ENCODE measurements at places on chromosomes 2 and 18.

DNA sequence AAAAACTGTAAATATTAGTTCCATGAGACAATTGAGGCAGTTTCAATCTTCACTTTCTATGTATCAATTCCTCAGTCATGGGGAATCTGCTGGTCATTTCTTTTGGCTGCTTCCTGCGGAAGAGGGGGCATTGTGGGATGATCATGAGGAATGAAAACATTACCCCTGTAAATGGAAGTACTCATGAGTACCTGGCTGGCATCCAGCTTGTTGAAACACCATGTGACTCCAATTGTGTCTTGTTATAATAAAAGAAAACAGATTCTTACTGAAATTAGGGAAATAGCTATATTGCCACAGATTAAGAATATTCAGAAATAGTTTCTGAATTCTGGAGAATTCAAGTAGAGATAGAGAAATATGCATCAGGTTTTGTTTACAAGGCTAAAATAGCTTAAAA, 41.6 kb upstream of the GPR39 start:
- DNase-seq, result no peak

GRCh38 chr2:112724591-112725525, 4.0 kb downstream of the NT5DC4 start:
- DNase-seq, result no peak

GRCh38 chr2:40204268-40204667, 247.6 kb downstream of the SLC8A1 start:
- peak; percentile 93 for DNase-seq

GRCh38 chr18:22552254-22552653, 134.5 kb upstream of the CTAGE1 start:
- DNase-seq, result no peak

DNA sequence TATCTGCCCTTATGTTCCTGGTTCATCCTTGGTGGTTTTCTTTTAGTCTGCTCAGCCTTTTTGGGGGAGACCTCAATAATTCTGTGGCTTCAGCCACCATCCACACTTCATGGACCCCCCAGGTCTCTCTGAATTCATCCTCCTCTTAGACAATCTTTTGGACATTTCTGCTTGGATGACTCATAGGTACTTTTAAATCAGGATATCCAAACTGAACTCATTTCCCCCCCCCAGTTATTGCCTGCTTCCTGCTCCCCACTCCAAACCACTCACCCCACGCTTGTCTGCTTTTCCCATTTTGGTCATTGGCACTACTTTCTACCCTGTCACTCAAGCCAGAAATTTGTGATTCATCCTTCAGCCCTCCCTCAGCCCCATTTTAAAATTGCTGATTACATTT, 78.5 kb downstream of the TANC1 start:
- no peak for DNase-seq

DNA sequence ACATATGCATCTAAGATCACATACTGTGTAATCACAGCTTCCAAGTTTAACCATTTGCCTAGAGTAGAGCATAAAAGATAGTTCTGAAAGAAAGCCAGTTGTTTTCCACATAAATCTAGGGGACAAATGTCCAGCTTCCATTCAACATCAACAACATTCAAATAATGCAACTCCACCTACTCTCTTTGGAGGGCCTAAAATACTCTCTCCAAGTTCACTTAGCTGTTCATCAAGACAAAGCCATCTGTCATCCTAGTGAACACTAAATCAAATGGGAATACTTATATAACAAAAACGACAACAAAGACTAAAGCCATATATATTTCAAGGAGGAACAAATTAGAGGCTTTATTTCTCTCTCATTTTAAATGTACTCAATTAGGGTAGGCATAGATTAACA, 221.5 kb upstream of the CDH2 start:
- no peak for DNase-seq

- DNase-seq, result no peak
Measured at GRCh38 chr18:55228707-55229106, 269.4 kb upstream of the CCDC68 start.

DNA sequence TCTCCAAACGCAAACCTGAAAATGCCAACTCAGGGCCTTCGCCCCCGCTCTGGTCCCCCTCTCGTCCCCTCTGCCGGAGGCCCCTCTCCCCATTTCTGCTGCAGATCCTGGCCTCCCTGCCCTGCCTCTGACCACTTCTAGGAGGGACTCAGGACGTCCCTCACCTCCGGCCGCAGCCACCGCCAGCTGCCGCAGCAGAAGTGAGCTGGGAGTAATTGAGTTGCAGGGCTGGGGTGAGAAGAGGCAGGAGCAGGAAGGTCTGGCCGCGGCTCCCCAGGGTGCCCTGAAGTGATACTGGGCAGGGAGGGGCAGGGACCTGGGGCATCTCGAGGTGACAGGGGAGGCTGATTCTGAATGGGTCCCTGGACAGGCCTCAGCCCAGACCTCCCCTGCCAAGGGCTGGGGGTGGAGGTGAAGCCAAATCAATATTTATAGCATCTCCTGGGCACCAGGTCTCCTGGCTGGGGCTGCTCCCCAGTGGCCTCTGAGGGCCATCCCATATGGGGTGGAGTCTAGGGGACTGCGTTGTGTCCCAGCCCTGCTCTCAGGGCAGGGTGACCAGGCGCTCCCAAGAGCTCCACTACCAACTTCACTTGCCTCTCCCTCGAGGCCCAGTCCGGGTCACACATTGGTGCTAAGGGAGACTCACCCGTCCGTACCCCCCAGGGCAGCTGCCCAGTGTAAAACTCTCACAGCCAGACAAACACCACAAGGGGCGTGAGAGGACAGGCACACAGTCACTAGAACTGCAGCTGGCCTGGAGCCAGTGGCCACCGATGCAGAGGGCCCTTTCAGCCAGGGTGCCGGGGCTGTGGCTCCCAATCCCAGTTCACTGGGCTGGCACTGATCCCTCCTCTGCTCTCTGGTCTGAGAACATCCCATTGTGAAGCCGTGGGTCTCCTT, 33.0 kb downstream of the KCNIP3 start:
- DNase-seq, result no peak

DNA sequence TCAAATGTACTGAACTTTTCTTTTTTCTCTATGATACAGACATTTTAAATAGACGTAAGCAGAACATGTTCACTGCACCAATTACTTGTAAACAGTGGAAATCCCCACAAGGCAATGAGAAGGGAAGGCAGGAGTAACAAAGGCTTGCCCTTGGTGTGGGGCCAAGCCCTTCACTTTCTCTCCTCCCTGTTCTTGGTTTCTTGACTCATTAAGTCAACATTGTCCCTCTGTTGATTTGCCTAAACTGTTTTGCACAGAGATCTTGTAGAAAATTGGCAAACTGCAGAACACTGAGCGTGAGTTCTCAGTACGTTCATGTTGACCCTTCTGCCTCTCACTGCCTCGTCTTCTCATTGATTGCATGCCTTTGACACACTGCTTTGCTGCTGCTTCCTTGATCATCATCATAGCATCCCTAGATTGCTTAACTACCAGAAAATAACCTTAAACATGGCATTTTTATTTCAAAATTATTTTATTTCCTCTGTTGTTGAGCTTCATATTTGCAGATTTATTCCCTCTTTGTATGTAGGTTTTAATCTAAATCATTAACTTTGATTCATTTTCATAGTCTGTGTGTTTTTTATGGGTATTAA, 257.7 kb downstream of the PTGR3 start:
- no peak for DNase-seq

- DNase-seq, result no peak
Measured at GRCh38 chr2:128093762-128094161, 2.8 kb downstream of the UGGT1 start.

DNA sequence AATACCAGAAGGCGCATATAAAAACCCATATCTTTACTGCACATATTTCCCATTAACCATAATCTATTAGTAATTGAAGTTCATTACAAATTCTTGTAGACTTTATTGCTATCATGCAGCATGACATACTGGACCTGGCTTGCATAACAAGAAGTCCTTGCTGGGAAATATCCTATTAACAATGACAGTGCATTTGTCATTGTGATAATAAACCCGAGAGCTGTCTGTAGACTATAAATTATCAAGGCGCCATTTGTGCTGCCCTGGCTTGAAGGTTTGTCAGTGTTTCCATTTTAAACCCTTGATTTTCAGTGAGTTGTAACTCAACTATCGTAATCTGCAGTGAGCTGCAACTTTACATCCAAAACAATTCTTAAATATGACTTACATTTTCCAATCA, 59.0 kb downstream of the HNMT start:
- DNase-seq, result no peak

Data from NCI-H1694 treated with DMSO at 0.1 percent for 48 hours (cell line).